Left renal pelvis (tissue), 4 donors: ENCODE measurements at places on chromosomes 3 and 15. TPM values are rescaled to one million over a fixed set of nuclear protein-coding genes. Genes with fewer than 3 reads are reported as not detected.

DNA sequence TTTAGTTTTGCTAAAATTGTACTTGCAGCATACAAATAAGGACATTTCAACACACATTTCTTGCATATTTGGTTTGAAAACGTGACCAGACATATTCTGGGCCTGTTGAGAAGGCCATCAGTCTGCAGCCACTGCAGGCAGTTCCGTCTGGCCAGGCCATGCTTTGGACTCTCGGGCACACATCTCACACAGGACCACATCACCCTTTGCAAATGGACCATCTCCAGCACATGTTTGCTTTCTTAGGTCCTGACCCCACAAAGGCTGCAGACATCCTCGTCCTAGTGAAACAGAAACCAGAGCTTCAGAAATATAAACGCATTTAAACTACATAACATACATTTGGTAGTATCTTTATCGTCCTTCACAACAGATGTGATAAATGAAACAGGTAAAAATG is 24.1 kb downstream of the GABRA5 start:
- no peak for DNase-seq

- no peak for DNase-seq
These were observed 311.4 kb downstream of the LPP start for GRCh38 chr3:188465311-188465710.

DNA sequence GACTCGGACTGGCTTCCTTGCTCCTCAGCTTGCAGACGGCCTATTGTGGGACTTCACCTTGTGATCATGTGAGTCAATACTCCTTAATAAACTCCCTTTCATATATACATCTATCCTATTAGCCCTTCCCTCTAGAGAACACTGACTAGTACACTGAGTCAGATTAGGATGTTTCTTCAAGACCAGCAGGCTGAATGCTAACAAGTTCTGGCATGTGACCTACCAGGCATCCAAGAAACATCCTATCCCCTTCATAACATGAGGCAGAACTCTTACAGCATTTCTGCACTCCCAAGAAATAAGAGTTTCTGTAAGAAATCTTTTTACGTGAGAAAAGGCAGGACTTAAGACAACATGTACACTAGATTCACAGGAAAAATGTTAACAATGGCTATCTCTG is 9.3 kb downstream of the CFAP92 start:
- DNase-seq: no peak

- DNase-seq: no peak
These were observed 4.4 kb downstream of the SEMA6D start for GRCh38 chr15:47721676-47722075.

DNA sequence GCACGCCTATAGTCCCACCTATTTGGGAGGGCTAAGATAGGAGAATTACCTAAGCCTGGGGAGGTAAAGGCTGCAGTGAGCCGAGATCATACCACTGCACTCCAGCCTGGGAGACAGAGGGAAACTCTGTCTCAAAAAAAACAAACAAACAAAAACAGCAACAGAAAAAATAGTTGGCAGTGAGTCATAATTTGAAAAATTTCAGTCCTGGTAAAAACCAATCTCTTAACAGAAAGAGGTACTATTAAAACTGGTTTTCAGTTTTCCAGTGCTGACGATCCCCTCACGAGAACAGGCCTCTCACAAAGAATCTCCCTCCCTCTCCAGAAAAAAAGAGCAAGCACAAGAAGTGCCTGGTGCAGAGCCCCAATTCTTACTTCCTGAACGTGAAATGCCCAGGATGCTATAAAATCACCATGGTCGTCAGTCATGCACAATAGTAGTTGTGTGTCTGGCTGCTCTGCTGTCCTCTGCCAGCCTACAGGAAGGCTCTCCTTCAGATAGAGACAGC is 22.8 kb upstream of the MAP4 start:
- no peak for DNase-seq

- DNase-seq: no peak
These were observed 519.8 kb upstream of the MDFIC2 start for GRCh38 chr3:70832089-70832833.

- no peak for DNase-seq
These were observed 173.2 kb downstream of the CHDH start for GRCh38 chr3:53672981-53673380.

DNA sequence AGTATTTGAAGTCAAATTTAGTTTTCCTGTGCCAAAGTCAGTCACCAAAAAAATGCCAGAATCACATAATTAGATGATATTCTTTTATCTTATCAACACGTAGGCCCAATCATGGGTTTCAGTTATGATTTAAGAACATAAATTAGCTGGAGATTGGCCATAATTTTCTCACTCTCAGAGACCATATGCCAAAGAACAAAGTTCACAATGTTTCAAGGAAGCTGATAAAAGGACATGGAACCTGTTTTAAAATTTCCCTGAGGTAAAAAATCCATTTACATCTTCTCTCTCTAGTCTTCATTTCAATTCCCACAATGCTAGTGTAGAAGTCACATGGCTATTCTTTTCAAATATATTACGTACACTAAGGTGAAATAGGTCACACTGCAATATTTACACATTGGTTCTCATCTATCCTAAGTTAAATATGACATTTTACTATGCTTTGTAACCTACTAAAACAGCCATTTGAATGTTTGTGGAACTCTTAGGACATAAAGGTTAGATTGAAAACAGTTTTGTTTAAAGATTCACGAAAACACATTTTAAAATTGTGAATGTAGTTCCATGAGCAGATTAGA is 42.7 kb upstream of the DCUN1D1 start:
- DNase-seq: no peak

DNA sequence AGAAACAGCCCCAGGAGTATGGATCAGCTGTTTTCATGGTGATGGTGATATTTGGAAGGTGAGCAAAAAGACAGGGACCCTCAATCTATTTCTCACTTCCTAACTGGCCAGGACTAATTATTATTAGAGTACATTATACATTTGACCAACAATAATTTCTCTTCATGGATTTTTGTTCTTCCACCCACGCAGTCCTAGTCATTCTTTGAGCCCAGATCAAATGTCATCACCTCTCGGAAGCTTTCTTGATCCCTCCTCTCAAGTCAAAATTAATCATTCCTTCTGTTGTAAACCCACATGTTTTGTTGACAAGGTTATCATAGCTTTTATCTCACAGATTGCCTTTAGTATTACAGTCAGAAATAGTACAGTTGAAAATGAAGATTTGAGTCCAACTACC is 29.2 kb upstream of the PRICKLE2 start:
- no peak for DNase-seq

- no peak for DNase-seq
These were observed 514 bp upstream of the PPP4R2 start for GRCh38 chr3:72996121-72996472.

DNA sequence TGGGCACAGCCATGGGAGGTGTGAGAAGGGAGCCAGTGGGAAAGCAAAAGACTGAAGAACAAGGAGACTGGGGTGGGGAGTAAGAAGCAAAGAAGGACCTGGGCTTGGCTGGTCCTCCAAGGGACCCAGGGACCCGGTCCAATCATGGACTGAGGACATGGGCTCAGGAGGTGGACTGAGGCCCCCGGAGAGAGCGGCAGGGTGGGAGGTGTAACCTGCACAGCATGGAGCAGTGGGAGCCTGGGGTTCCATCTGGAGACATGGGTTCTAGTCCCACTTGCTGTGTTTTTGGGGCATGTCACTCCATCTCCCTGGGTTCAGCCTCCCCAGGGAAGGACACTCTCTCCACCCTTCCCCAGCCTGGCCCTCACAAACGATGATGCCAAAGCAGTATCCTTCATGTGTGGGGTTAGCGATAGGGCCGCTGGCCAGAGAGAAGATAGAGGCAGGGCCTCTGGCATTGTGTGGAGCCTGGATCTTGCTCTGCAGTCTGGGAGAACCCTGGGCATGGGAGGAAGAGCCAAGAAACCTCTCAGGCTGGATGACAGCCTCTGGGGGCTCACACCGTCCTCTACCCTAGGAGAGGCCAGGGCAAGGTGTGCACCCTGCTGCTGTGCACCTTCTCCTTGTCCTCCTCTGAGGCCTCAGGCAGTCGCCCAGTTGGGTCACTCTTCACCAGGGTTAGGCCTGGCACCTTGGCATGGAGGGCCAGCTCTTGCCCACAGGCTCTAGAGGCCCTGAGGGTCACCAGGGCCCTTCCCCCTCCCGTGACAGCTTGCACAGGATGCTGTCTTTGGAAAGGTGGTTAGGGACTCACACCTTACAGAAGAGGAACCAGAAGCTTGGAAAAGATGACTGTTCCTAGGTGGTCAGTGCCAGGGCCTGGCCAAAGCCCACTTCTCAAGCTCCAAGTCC is 26.0 kb downstream of the FBXW12 start:
- DNase-seq: no peak

DNA sequence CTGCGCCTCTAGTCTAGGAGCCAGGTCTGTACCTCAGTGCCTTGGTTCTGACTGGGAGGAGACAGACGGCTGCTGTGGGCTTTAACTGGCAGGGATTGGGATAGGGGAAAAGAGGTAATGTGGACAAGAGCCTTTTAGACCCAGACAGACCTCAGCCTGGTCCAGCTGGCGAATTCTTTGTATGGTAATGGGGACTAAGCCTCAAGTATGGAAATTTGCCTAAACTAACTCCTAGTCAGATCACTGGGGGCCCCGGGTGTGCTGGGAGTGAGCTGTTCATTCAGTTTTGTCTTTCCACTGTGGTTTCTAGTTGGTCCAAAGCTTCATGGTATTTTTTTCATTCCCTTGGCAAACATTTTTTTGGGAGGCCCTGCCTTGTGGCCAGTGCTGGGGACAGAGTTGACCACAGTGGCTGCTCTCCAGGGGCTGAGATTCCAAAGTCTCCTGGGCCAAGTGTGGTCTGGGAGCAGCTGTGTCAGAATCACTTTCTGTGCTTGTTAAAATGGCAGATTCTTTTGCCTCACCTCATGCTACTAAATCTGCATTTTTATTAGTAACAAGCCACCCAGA is 261.4 kb upstream of the C2CD4B start:
- DNase-seq: no peak

GRCh38 chr15:31392761-31393401 is 66.2 kb downstream of the KLF13 start:
- DNase-seq: no peak

DNA sequence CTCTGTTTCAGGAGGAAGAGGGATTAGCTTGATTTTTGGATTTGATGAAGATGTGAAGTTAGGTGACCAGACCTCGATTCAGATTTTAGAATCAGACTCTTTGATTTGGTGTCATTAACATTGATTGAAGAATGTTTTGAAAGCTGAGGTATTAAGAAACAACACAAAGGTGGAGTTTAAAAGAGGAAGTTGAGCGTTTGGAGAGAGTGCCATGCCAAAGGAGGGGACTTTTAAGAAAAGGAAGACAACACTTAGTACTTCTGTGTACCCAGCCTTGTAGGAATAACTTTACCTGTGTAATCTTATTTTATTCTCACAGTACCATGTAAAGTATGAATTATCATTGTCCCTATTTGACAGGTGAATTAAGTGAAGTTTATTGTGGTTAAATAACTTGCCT is 34.4 kb downstream of the PPARG start:
- no peak for DNase-seq

- no peak for DNase-seq
These were observed 49.3 kb upstream of the TRPM1 start for GRCh38 chr15:31150732-31151231.

- DNase-seq: no peak
These were observed 85.8 kb downstream of the PPCDC start for GRCh38 chr15:75109021-75109735.

DNA sequence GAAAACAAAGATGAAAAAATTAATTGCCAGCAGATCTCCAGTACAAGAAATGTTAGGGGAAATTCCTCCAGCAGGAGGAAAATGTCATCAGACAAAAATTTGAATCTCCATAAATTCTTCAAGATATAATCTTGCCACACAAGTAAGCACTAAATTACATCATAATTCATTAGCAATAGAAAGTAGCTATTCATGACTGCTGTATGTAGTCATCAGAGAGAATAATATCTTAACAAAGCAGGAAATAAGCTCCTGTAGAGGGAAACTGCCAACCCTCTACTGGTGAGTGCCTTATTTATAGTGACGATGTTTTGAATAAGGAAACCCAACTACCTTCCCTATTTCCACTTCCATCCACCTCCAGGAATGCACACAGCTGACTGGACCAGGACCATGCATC is 15.8 kb upstream of the SLC27A2 start:
- DNase-seq: no peak

DNA sequence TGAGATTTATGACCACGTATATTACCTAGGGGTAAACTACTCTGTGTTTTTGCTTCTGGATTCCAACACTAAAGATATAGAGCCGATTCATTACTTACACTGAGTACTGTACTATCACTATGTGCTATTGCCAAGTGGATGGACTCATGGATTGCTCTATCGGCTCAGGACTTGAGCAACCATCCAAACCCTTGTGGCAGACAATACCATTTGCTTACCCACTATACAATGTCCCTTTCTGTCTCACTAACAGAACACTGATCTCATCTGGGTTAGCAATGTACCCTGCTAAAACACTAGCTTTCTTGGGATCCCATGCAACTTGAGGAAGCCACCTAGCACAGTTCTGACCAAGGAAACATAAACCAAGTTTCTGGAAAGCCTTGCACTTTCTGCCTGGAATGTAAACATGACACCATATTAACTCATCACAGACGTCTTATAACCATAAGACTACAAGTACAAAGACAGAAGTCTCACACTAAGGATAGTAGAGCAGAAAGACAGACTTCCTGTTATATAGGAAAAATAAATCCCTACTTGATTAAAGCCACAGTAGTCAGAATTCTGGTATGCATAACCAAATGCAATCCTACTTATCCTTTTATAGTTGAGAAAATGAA is 38.6 kb downstream of the HACD2 start:
- DNase-seq: no peak

GRCh38 chr3:141116721-141117120 is 65.6 kb downstream of the SPSB4 start:
- no peak for DNase-seq

The DISP2 gene
- 0.18 TPM for polyA plus RNA-seq

The GPR160 gene
- polyA plus RNA-seq: 37.2 TPM

The GTPBP8 gene
- polyA plus RNA-seq: 21.0 TPM

The ARPP21 gene
- polyA plus RNA-seq: 1.2 TPM

The CAMP gene
- polyA plus RNA-seq: 0.23 TPM

The TEX55 gene
- not detected for polyA plus RNA-seq

The MINDY4B gene
- polyA plus RNA-seq: not detected

The ANKRD63 gene
- not detected for polyA plus RNA-seq

The USP13 gene
- 14.4 TPM for polyA plus RNA-seq

The RGMA gene
- 7.2 TPM for polyA plus RNA-seq

The FSD2 gene
- polyA plus RNA-seq: 0.29 TPM

The JMJD7 gene
- polyA plus RNA-seq: 12.4 TPM

The PGBD4 gene
- polyA plus RNA-seq: 0.97 TPM
